ENCODE measurements at places on chromosomes 11 and 22. TPM values are rescaled to one million over a fixed set of nuclear protein-coding genes. Genes with fewer than 3 reads are reported as not detected.

Gene APOL6
- not detected for total RNA-seq

Gene TCN1
- total RNA-seq: not detected

Gene GPHA2
- not detected for total RNA-seq

Gene AMOTL1
- 3.5 TPM for total RNA-seq

Gene ACR
- total RNA-seq: 0.07 TPM

GRCh38 chr11:86205421-86206336 lies 38.9 kb upstream of the EED start:
- DNase-seq: no peak

DNA sequence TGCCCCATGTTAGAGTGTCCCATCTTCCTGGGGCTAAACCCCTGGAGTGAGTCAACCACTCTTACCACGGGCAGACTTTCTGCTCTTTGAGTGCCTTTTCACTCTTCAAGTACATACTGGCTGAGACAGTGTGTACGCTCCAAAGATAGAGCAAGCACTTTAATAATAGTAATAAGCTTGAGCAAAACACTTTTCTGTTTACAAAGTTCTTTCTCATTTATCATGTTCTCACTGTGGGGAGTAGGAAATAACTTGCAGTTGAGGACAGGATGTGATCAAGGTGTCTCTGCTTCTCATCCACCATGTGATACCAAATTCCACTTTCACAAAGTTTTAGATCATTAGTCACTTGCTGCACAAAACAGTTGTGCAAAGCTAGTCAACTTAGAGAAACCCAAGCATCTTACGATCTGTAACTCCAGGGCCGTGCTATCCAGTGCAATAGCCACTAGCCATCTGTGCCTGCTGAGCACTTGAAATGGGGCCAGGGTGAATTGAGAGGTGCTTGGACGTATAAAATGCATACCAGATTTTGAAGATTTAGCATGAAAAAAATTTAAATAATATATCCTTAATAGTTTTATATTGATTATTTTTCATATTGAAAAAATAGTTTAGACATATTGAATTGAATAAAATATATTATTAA lies 135.3 kb downstream of the KIF18A start:
- peak; percentile 3 for DNase-seq

- DNase-seq: no peak
Measured at GRCh38 chr11:78261828-78262227, 73.1 kb downstream of the USP35 start.

- peak; percentile 50 for DNase-seq
Measured at GRCh38 chr11:75593286-75593915, 31.3 kb downstream of the SERPINH1 start.

DNA sequence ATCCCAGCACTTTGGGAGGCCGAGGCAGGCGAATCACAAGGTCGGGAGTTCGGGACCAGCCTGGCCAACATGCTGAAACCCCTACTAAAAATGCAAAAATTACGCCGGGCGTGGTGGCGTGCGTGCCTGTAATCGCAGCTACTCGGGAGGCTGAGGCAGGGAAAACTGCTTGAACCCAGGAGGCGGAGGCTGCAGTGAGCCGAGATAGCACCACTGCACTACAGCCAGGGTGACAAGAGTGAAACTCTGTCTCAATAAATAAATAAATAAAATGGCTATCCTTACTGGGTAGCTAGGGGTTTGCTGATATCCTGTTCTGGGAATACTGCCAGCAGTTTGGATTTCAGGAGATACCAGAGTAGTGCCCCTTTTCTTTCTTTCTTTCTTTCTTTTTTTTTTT lies 2.4 kb upstream of the RBM14 start:
- no peak for DNase-seq

DNA sequence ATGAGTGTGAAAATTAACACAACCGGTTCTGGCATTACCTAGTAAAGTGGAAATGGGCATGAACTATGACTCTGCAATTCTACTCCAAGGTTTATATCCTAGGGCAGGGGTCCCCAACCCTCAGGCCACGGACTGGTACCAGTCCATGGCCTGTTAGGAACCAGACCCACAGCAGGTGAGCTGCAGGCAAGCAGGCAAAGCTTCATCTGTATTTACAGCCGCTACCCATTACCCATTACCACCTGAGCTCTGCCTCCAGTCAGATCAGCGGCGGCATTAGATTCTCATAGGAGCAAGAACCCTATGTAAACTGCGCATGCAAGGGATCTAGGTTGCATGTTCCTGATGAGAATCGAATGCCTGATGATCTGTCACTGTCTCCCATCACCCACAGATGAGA lies 49.8 kb downstream of the MORC2 start:
- DNase-seq: no peak

DNA sequence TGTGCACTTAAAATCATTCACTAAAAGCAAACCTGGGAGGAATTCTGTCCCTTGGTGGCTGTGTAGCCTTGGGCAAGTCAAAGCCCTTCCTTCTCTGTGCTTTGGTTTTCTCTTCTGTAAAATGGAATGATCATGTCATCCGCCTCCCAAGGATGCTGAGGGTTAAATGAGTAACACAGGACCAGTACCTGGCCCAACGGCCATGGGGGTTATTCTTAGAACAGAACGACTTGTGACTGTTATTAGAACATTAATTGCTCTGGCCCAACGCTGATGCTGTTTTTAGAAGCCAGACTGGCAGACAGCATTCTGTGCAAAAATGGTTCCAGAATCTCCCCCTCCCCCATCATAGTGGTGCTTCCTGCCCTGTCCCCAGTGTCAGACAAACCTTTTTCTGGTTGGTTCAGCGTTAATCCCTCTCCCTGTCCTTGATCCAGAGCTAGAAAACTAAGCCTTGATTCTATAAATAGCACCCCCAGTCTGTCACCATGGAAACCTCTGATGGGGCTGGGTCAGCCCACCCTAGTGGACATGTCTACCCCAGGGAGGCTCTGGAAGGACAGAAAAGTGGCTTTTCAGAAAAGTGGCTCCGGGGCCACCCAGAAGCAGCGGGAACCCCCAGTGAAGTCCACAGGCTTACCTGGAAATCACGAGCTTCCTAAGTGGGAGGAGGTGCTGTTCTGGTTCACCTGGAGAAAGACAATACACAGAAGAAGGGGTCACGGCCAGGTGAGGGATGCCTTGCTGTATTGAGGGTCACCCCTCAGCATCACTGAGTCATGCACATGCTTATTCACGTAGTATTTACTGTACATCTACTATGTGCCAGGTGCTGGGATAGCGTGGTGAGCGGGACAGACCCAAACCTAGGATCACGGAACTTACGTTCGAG lies 15.5 kb upstream of the TFIP11 start:
- no peak for DNase-seq
